Eye (tissue), 1 donor: ENCODE measurements at places on chromosomes 16 and 17.
A peak's percentile ranks its signal among the peaks of the same experiment; 100 is the strongest.

DNA sequence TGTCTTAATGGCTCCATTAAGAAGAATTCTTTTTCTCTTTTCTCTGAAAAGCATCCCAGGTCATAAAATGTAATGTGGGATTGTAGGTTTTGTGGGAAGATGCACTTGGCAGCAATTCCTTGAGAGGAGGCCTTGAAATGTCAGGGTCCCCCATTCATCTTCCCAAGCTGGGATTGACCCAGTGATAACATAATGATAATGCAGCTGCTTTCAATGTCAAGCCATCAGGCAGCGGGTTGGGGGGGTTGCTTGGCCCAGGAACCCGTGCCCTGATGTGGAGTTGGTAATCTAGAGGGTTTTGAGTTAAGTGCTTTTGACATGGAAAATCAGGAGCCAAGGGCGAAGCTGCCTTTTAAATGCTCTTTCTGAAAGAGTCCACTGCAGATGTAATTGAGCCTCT lies 484.0 kb downstream of the WWOX start:
- DNase-seq = no peak

GRCh38 chr17:40993839-40994238 lies at the start of gene KRTAP3-3:
Gene KRTAP3-3, minus strand, starts transcription at chr17:40994164. Its CDS starts 67 bp downstream, at chr17:40994097.
- no peak for DNase-seq

- no peak for DNase-seq
Measured at GRCh38 chr17:44564429-44564828, 7.1 kb downstream of the FZD2 start.

DNA sequence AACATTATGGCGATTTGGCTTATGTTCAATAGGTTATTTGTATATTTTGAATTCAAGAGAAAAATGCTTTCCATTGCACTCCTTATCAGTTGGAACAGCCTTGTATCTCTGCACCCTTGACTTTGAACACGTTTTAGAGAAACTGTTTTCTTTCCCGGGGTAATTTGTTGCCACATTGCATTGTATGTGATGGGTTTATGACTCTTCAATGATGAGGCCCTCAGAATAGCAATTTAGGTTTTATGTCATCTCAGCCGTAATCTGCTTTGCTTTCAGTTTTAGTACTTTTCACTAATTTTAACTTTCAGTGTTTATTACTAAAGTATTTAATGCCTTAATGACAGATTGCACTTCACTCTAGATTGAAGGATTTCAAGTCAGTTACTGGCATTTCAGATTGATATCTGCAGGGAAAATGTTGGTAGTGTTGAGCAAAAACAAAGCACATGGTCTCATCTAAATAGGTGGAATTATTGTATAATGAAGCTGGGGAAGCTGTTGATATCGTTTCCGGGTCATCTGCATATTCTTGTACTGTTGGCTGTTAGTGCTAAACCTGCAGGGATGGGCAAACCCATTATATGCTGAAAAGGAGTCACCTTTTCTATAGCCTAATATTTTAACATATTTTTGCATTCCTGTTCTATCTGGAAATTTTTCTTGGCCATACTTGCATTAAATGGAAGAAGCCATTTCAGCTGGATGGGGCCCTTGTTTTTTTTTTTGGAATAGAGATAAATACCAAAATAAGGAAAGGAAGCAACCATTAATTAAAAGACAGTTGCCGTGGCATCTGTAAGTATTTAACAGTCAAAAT lies 2.0 kb downstream of the LUC7L3 start:
- DNase-seq = peak; percentile 7

DNA sequence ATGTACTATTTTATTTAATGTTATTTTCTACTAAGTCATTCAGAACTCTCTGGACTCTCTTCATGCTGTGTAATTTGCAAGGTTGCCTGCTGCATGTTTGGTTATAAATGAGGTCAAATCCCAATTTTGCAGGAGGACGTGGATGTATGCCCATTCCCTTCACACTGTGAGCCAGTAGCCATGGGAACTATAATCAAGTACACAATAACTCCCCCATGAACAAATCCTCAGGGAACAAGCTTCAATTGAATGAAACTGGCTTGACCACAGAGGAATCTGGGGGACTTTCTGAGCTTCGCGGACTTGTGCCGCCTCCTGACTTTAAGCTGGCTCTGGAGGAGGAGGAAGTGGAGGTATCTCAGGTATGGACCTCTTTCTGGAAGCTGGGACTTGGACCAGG lies 14.6 kb upstream of the KCTD13 start:
- DNase-seq = no peak

DNA sequence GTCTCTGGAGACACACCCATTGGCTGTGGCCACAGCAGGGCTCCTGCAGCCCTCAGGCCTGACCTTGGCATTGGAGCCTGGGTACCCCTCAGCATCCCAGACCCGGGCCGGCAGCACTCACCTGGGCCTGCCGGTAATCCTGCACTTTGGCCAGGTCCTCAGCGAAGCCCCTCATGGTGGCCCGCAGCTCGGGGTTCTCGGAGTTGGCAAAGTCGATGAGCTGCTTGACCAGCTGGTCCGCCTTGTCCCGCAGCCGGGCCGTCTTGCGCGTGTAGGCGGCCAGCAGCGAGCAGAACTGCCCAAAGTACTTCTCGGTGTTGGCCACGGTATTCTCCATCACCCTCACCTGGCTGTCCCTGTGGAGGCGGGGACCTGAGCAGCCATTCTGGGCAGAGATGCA lies 2.2 kb downstream of the CIBAR2 start:
- no peak for DNase-seq

DNA sequence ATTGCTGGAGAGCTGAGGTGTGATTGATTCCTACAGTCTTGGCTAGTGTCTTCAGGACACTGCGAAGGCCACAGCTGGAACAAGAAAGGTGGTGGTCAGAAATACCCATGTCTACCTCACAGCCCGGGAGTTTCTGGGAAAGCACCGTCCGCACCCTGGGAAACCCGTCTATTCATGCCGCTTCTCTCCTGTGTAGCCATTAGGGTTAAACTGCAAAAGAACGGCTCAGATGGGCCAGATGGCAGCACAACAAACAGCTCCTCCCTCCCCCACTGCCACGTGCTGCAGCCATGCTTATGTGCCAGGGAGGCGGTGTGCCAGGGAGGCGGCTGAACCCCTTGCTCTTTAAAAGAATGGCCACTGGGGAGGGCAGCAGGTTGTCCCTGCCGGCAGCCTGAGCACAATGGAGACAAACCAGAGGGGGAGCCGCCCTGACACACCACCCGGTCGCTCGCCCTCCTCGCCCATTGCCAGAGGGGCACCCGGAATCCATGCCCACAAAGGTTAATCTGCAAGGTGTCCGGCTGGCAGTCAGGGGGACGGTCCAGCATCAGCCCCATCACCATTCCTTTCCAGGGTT lies 65.2 kb downstream of the CYTH1 start:
- DNase-seq = peak; percentile 82

DNA sequence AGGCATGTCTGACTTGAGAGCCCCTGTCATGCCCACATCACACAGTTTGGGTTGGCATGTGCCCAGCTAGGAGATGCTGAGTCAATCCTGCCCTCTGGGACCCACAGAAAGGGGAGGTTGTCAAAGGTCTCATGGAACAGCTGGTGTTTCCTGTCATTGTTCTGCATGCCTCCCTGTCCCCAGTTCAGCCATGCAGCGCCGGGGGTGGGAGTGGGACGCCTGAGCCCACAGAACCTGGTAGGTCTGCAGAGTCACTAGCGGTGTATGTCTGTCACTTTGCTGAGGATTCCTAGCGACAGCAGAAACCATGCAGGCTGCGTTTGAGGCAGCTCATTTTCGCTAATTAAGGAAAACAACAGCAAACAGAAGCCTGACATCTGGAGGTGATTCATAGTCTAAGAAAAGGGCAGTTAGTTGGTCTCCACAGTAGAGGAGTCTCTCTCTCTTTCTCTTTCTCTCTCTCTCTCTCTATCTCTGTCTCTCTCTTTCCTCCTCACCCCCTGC lies 19.6 kb upstream of the CCL1 start:
- peak; percentile 20 for DNase-seq

DNA sequence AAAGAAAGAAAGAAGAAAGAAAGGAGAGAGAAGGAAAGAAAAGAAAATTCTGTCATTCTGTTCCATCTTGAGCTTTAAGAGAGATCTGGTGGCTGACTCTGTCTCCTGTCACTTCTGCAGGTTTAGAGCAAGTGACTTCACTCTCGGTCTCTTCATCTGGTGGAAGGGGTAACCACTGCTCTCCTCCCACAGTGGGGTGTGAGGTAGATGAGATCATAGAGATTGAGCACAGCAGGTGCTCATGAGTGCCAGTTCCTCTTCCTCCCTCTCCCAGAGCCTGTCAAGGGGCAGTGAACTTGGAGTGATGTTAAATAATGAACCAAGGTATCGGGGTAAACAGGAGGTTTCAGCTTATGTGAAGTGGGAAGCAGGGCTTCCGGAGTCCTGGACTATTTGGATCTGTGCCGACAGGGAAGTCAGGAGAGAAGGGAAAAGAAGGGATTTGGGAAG lies 47.7 kb downstream of the BEAN1 start:
- no peak for DNase-seq

- DNase-seq = no peak
Measured at GRCh38 chr17:39933912-39934311, 6.4 kb downstream of the LRRC3C start.

DNA sequence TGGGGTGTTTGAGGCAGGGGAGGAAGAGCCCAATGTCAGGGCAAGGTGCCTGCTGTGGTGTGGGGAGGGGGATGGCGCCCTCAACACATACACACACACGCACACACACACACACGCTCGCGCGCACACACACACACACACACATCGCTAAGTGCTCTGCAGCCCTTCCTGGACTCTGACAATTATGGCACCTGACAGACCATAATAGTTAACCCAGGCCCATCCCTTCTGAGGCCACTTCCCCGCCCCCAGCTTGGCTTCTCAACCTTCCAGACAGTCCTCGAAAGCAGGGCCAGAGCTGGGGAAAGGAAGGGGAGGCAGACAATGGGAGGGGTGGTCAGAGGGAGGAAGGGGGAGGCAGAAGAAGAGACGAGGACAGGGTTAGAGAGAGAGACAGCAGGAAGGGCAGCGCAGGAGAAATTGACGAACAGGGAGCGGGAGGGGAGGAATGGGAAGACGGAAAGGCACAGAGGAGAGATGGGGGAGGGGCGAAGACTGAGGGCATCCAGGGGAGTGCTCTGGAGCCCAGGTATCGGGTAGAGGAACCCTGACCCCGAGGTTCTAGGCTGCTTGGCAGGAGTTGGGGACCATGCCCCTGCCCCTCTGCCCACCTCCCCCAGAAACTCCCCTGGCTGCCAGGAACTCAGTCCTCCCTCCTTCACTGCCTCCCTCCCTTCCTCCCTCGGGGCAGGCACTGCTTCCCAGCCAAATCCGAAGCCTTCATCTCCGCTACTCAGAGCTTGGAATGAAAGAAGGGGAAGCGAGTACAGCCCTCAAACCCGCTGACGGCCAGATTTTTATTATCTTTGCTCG lies 4.0 kb downstream of the SRCIN1 start:
- peak; percentile 87 for DNase-seq

DNA sequence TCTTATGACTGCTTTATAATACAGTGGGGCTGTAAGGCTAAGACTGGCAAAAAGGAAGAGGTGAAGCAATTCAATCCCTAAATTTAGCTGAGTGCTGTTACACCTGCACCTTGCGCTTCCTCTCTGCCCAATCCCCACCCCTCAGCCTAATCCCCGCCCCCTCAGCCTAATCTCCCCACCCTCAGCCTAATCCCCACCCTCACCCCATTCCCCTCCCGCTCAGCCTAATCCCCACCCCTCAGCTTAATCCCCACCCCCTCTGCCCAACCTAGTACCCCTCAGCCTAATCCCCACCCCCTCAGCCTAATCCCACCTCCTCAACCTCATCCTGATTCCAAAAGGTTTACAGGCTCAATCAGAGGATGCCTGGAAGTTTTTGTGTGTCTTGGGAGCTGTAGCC lies 155.5 kb downstream of the PMP22 start:
- no peak for DNase-seq

- peak; percentile 91 for DNase-seq
Measured at GRCh38 chr16:11396241-11397048, 51.2 kb downstream of the RMI2 start.

GRCh38 chr16:57388359-57389086 lies 16.0 kb upstream of the CCL17 start:
- no peak for DNase-seq

GRCh38 chr17:50916708-50917417 lies 50.7 kb upstream of the TOB1 start:
- no peak for DNase-seq

DNA sequence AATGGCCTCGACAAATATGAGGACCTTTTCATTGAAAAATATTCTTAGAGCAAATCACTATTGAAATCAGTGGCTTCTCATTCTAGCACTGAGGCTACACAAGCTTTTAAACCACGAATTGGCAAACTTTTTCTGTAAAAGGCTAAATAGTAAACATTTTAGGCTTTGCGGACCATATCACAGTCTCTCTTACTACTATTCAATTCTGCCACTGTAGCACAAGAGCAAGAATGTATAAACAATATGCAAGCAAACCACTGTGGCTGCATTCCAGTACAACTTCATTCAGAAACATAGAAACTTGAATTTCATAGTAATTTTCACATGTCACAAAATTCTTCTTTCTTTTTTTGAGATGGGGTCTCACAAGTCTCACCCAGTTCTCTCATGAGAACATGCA lies 49.1 kb downstream of the PHLPP2 start:
- DNase-seq = no peak

- peak; percentile 52 for DNase-seq
Measured at GRCh38 chr16:78770353-78771091, 671.1 kb downstream of the WWOX start.

- DNase-seq = no peak
Measured at GRCh38 chr16:73558219-73558618, 510.3 kb upstream of the ZFHX3 start.

GRCh38 chr17:70271672-70272071 lies 102.3 kb downstream of the KCNJ2 start:
- no peak for DNase-seq

DNA sequence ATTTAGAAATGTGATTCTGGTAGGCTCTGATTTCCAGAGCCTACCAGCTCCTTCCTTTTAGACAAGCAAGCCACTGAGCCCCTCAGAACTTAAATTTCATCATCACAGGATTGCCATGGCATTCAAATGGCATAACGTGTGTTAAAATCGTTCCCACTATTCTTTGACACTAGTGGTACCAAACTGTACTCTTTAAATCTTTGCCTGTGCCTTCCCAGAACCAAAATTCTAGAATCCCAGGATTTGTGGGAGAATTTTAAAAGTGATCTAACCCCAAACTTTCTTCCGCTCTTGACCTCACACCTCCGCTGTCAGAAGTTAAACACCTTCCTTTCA lies 287 bp upstream of the INTS2 start:
- no peak for DNase-seq

GRCh38 chr17:55722016-55722736 lies 488 bp downstream of the TMEM100 start:
- peak; percentile 54 for DNase-seq

DNA sequence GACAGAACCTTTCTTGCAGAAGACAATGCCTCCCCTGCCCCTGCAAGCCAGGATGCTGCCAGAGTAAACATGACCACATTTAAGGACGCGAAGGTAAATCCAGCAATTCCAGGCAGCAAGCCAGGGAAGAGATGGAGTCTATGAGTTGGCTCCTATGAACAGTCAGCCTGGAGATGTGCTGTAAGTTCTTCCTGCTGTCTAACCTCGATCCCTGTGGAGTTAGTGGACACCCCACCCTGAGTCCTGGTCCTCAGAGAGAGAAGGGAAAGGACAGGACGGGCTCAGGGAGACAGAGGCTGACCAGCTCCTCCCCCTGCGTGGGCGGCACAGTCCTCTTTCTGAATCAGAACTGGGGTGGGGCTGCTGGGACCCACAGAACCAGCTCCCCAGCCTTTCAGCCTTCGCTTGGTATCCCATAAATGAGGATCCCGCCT lies 24.9 kb downstream of the CDC42EP4 start:
- DNase-seq = no peak
